ENCODE measurements at places on chromosomes 6 and 20. TPM values are rescaled to one million over a fixed set of nuclear protein-coding genes. Genes with fewer than 3 reads are reported as not detected.

GRCh38 chr6:84876723-84877514 lies 112.5 kb upstream of the TBX18 start:
- no peak for DNase-seq

- DNase-seq, result no peak
These were observed 115.6 kb upstream of the PLCB4 start for GRCh38 chr20:8953300-8953699.

DNA sequence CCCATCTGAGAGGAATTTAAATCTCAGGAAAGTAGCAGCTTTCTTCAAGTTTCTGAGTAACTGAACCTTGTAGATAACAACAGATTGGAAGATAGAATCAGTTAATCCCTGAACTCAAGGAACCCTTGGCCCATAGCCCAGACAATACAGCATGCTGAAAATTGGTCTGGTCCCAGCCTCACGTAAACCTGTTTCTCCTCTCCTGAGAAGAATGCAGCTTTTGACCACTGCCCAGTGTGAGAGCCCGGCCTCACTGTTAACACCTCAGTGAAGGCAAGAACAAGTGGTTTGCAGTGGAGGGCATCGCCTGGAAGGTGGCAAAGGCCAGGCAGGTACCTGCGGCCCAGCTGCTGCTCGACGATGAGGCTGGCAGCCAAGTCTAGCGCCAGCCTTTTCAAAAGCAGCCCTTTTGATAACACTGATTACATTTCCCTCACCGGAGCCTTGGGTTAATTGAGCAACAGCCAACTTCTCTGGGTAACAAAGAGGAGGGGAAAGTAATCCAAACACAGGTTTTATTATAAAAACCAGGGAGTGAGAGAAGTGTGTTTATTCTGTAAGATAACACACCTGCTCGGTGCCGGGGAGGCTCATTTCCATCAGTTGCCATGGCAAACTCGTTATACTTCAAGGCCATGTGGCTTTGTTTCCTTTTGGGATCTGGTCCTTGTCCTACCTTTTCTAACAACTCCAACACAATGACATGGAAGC lies 54.0 kb downstream of the TRAF3IP2 start:
- peak; percentile 83 for DNase-seq

GRCh38 chr6:43248791-43249190 lies 5.5 kb downstream of the TTBK1 start:
- DNase-seq, result no peak

GRCh38 chr20:4605166-4605565 lies 116.5 kb upstream of the PRND start:
- DNase-seq, result no peak

- DNase-seq, result peak; percentile 75
These were observed 87.2 kb downstream of the FKBP5 start for GRCh38 chr6:35601331-35602132.

DNA sequence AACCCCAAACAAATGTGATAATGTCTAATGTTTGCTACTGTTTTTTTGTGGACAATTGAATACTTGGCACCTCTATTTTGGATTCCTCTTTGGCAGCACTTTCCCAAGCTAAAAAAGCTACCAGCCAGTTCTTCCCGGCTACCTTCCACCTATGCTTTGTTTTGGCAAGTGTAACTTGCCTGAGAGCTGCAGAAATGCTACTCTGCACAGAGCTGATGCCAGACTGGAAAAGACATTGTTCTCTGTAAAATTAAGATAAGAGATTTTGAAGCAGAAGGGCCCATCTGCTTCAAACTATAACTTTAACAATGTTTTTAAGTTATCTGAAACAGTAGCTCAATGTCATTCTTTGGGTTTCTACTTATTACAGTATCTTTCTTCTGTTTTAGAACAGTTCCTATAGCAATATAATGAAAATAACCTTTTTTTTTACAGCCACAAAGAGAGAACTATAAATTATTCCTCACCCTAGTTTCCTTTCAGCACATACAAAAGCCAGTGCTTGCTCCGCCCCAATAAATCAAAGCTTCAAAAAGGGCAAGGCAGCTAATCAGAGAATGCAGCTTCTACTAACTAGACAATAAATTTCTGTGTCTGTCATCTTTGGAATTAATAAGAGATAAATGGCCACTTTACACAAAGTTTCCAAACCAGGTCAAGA lies 183.1 kb downstream of the UBE3D start:
- DNase-seq, result no peak

GRCh38 chr20:2799688-2800520 lies 523 bp downstream of the CPXM1 start:
- DNase-seq, result no peak

GRCh38 chr6:137847748-137848147 lies 19.3 kb upstream of the TNFAIP3 start:
- DNase-seq, result no peak

DNA sequence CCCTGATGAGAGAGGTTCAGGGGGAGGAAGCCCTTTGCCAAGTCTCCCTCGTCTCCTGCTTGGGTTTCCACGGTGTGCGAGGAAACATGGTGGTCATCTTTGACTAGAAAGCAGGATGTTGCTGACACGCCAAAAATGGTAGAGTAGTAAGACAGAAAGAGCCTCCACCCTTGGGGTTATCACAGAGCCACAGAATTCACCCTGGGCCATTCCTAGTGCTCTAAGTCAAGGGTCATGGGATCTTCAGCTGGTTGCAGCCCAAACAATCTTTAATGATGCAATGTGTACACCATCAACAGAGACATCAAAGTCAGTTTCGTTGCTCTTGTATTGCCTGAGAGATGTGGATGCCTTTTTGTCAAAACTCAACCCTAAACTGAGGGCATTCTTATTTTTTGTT lies 201.9 kb downstream of the LY86 start:
- no peak for DNase-seq

DNA sequence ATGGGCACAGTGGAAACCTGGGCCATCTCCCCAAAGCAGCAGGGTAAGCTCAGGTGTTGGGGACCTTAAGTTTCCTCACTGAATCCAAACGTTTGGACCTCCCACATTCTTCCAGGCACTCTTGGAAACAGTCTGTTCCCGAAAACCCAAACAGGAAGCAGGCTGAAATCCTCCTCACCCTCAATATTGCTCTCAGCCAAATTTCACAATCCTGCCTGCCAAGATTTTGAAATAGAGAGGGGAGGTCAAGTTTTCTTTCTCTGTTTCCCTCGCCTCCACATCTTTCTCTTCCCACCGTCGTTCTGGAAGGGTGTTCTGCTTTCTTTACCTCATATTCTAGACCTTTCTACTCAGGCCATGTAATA lies 392.0 kb upstream of the SASH1 start:
- DNase-seq, result peak; percentile 8

- no peak for DNase-seq
These were observed 125.4 kb downstream of the SH3BGRL2 start for GRCh38 chr6:79756496-79756895.

DNA sequence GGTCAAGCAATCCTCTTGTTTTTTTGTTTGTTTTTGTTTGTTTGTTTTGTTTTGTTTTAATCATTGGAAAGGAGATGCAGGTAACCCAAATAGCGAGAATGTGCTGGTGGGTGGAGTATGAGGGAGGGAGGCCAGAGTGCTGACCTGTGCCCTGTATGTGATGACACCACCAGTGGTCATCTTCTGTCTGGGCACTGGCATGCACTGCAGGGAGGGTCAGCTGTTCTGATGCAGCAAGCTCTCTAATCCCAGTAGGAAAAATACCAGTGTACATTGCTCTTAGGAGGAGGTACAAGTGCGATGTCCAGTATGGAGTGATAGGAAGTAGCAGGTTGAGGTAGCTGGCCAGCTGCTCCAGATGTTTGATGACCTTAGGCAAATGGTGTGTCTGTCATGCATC lies 2.9 kb upstream of the CST1 start:
- no peak for DNase-seq

DNA sequence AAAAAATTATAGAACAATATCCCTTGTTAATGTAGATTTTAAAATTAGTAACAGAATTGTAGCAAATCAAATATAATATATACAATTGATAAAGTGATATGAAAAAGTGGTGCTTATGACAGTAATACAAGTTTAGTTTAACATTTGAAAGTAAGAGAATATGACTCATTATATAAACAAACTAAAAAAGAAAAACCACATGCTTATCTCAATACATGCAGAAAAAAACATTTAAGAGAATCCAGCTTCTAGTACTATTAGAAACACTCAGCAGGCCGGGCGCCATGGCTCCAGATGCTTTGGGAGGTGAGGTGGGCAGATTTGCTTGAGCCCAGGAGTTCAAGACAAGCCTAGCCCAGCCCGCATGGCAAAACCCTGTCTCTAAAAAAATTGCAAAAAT lies 60.7 kb upstream of the LAMA2 start:
- DNase-seq, result no peak

GRCh38 chr6:125074120-125074519 lies 79.5 kb upstream of the TPD52L1 start:
- no peak for DNase-seq

The GRM4 gene
- total RNA-seq, result not detected

The EGFL8 gene
- 6.9 TPM for total RNA-seq

The ADGRF5 gene
- 6.5 TPM for total RNA-seq

The CST4 gene
- not detected for total RNA-seq

The DOK5 gene
- total RNA-seq, result not detected

The SEC23B gene
- total RNA-seq, result 29.0 TPM

The TSPYL4 gene
- total RNA-seq, result 8.6 TPM
